ENCODE measurements at places on chromosomes 11 and 22.

DNA sequence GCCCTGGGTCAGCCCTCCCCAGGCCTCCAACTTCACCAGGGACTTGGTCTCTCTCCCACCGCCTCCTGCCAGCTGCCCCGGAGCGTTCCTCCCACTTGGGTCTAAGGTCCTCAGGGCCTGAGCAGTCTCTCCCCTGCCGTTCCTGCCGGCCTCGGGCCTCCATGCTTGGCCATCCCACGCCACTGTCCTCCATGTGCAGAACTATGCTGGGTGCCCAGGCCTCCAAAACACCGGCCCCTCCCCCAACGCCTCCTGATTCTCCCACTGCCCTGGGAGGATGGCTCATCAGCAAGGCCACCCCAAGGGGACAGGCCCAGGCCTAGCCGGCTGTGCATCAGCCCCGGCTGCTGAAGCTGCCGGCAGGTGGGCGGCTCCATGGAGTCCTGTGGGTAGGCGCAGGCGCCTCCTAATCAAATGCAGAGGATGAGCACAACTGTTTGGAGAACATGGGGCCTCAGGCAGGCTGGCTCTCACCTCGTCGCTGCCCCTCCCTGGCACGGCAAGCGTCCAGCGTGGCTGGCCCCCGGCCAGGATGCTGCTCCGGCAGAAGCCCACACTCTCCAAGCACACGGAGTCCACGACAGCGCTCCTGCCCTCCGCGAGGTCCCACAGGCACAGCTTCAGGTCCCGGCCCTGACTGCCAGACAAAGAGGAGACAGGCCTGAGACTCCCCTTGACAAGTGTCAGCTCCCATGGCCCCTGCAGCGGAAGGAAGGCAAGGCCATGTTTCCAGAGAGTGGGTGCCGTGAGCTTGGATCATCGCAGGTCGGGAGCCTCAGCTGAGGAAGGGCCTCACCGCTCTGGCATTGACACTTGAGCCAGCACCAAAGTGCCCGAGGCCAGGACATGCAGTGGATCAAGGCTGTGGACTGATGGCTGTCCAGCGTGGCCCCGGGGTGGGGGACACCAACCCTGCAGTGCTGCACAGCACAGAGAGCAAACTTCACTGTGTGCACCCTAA is 42.6 kb downstream of the GNB1L start:
- no peak overlapping the region for H3K4me3 ChIP-seq
- no peak overlapping the region for H3K27ac ChIP-seq
- H3K4me1 ChIP-seq, result no peaks in the 10 kb centered on the region
- no peak for DNase-seq

DNA sequence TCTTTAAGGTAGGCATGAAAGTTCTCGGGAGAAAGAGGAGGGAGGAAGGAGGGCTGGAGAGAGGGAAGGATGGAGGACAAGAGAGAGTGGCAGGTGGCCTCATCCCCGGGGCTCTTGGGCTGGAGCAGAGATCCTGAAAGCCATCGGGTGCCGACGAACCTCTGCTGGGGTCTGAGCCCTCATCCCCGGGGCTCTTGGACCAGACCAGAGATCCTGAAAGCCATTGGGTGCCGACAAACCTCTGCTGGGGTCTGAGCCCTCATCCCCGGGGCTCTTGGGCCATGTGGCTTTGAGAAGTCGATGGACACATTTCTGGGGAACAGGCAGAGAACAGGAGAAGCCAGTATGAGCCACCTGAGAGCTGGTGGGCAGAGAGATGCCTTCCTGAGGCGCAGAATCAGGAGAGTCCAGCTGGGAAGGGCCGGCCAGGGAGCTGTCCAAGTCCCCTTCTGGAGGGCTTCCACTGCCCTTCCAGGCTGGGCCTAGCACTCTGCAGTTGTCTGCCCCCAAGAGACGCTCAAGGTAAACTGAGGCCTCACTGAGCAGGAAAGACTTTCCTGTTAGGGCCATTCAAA is 1398.1 kb downstream of the BRD1 start:
- H3K27me3 ChIP-seq, result no peaks in the 10 kb centered on the region
- H3K4me3 ChIP-seq, result no peak overlapping the region
- no peak for DNase-seq
- H3K36me3 ChIP-seq, result no peaks in the 10 kb centered on the region
- H3K27ac ChIP-seq, result no peak overlapping the region

GRCh38 chr11:36458129-36458915 is 51.8 kb downstream of the TRAF6 start:
- peaks cover 14% of the 10 kb centered on the region for H3K4me1 ChIP-seq
- H3K27me3 ChIP-seq, result no peaks in the 10 kb centered on the region
- peak; percentile 18 for DNase-seq
- H3K36me3 ChIP-seq, result no peaks in the 10 kb centered on the region
- H3K27ac ChIP-seq, result no peak overlapping the region

- DNase-seq, result no peak
- H3K27me3 ChIP-seq, result no peaks in the 10 kb centered on the region
- no peak overlapping the region for H3K4me3 ChIP-seq
- H3K27ac ChIP-seq, result no peak overlapping the region
- H3K4me1 ChIP-seq, result no peaks in the 10 kb centered on the region
- H3K36me3 ChIP-seq, result no peaks in the 10 kb centered on the region
These were observed 51.1 kb upstream of the LMO2 start for GRCh38 chr11:33942954-33943353.

Measured in GM23338 (cell line).